ENCODE measurements at places on chromosomes 6 and 20.

DNA sequence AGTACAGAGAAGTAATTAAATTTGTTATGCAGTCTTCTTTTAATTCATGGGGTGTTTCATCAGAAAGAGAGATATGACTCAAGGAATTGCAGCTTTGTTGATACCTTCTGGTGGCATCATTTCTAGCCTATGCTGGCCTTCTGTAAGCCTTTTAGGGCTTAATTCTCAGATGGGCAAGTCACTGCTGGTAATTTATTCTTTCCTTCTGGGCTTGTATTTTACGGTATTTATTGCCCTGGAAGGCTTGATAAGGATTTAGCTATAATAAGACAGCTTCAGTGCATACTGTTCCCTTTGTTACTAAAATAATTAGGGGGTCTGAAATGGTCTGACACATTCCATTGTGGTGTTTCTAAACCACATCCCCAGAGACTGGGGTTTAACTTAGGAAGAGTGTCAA, 57.9 kb upstream of the EMILIN3 start:
- no peak for DNase-seq

GRCh38 chr20:44571362-44571988, 10.9 kb upstream of the PKIG start:
- DNase-seq: no peak

DNA sequence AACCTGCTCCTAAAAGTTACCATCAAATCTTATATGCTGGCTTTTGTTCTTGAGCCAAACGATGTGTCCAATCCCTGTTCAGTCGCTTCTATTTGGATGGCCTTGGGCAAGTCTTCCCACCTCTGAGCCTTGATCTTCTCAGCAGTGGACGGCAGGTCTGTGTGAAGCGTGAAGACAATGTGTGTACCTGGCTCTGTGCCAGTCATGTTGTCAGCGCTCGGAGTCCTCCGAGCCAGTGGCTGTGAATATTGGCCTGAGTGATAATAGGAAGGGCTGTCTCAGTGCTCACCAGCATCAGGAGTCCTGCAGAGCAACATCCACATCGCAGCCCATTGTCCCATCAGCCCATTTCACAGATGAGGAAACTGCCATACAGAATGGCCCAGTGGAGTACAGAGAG, 219.0 kb downstream of the CDC5L start:
- no peak for DNase-seq

DNA sequence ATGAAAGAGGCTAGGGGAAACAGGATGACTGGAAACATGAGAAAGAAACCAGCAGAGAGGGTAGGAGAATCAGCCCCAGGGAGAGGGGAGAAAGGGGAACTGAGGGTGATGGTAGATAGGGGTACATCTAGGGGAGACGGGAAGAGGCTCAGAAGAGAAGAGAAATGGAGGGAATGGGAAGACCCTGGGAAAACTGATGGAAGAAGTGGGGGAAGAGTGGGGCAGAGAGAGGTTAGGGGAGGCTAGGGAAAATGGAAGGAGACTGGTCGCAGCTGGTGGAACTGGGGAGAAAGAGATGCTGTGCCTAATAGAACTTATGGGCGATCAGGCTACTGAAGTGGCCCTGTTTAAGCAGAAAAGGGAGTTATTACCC, 548 bp downstream of the PROCR start:
- DNase-seq: no peak

DNA sequence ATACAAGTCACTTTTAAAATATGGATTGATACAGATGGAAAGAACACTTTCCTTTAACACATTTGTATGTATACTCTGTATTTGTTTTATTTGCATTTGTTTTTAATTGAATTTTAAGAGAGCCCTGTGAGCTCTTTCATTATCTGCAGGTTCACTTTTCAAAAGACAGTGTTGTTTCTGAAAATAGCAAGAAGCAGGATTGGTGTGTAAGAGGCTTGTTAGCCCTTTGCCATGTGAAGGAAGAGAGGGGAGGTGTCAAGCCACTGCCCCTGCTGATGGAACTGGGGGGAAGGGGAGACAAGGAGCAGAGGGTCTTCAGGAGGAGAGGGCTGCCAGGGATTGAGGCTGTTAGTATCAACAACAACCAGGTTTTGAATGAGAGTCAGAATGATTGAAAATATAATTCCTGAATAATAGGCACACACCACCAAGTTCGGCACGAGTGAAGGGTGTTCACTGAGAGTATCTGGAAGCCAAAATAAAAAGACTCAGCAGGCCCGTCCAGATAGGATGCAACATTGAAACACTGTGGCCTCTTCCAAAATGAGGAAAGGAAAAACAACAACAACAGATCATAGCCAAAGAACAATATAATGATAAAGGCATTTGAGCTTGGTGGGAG, 12.6 kb upstream of the PBOV1 start:
- DNase-seq: no peak

GRCh38 chr6:12572896-12573827, 143.4 kb upstream of the PHACTR1 start:
- DNase-seq: no peak

- DNase-seq: no peak
Measured at GRCh38 chr20:5197847-5198650, 71.2 kb downstream of the CDS2 start.

GRCh38 chr6:158684311-158684710, 34.5 kb downstream of the SYTL3 start:
- DNase-seq: no peak

GRCh38 chr20:49785852-49786175, 26.8 kb upstream of the SLC9A8 start:
- DNase-seq: no peak

GRCh38 chr20:20747298-20747697, 34.9 kb upstream of the RALGAPA2 start:
- DNase-seq: no peak

DNA sequence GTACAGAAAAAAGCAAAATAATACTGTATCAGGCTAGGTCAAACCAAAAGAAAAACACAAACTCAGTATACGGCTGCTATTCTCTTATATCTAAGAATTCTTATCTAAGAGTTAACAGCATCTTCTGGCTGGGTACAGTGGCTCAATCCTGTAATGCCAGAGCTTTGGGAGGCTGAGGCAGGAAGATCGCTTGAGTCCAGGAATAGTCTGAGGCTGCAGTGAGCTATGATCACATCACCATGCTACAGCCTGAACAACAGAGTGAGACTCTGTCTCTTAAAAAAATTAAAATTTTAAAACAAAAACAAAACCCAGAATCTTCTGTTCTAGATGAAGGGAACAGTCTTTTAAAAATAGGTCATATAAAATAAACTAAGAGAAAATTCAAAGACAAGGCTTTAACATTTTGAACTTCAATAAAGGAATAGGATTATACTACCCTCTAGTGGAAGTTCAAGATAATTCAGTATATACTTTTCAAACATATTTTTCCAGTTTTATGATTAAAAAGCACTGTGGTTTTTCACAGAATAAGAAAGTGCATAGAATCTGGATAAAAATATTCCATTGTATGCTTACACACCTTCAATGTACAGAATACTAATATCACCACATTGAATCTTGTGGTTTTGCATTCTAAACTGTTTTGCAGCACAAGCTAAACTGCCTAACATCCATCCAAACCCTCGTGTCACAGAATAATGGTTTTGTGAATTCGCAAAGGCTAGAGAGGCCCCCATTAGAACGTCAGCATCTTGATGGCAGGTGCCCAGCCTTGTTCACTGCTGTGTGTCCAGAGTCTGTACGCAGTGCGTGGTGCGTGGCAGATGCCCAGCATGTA, 39.3 kb downstream of the DTNBP1 start:
- no peak for DNase-seq

GRCh38 chr20:14488212-14488611, 150.8 kb upstream of the FLRT3 start:
- no peak for DNase-seq

DNA sequence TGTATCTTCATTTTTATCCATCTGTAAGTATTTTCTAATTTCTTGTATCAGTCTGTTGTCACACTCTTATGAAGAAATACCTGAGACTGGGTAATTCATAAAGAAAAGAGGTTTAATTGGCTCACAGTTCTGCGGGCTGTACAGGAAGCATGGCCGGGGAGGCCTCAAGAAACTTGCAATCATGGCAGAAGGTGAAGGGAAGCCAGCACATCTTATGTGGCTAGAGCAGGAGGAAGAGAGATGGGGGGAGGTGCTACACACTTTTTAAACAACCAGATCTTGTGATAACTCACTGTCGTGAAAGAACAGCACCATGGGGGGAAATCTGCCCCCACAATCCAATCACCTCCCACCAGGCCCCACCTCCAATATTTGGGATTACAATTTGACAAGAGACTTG, 10.9 kb upstream of the BCKDHB start:
- no peak for DNase-seq

- no peak for DNase-seq
Measured at GRCh38 chr6:158389193-158389919, 77.1 kb downstream of the TULP4 start.

DNA sequence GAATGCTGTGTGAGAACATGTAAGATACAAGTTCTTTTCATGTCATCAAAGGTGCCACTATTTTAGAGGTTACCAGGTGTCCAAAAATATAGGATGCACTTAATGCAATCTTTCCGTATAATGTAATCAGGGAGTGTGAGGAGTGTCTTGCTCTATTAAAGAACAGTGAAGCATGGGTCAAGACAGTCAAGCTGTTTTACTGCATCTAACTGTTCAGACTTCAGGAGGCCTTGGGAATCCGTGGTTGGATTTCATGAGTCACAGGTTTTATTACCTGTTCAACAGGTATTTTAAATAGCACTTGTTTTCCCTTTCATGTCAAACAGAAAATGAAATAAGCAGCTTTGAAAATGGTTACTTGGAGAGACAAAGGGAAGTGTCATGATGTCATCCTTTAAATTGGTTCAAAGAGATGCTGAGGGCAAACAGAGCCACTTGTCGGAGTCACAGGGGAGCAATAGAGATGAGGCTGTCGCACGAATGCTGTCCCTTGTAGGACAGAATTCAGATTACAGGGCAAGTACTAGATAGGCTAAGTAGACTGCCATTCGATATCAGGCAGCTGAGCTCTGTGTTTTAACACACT, 621.5 kb downstream of the QKI start:
- no peak for DNase-seq

DNA sequence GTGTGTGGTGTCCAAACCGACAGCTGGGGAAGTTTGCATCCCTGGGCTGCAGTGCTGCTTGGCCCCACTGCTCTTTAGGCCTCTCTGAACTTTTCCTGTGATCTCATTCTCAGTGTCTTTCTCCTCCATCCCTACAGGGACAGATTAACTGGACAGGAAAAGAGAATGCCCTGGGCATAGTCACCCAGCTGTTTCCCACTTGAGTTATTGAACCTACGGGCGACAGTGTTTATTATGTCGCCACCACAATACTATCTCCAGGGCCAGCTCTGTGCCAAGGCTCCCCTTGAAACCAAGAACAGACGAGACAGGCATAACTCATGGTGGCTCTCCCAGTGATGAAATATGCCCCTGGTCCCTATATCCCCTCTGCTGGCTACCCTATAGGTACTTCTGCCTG, 147.8 kb upstream of the EPHA7 start:
- DNase-seq: no peak

DNA sequence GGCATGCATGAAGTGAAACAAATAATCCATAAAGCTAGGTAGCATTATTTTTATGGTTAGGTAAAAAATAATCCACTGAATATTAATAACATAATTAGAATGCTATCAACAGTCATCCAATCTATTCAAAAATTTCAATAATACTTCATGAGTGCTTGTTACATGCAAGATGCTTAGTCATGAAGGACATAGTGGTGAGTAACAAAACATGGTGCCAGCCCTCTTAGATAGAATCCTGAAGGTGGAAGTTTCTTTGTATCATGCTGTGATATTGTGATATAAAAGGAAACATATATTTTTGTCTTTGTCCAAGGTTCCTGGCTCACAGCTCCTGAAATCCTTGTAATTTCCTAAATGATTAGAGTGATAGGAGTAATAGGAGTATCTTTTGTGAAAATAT, 14.9 kb downstream of the RCAN2 start:
- DNase-seq: no peak

- no peak for DNase-seq
Measured at GRCh38 chr20:44728801-44729443, 13.8 kb downstream of the CCN5 start.

DNA sequence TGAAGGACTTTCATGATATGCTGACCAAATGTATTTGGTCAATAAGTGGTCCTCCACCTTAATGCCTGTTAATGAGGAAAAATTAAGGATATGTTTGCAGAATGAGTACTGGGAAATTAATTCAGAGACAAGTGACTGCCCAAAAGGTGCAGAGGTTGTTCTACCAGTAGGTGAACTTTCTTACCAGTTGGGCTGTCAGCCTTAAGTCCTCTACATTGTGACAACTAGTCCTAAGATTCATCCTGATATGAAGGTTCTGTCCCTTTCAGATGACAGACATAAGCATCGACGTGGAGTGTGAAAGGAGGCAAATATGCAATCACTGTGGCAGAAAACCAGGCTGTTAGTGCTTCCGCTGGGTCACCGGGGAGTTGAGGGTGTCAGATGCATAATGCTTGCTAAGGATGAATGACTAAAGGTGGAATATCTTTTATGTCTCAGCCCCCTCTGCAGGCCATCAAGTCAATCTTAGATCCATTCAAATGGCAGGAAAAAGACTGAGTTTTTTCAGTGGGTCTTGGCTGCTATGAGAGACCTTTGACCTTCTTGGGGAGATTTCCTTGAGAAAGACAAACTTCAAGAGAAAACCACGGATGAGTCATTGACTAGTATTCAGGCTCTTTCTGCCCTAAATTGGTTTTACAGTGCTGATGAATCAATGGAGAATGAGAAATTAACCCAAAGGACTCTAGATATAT, 226.0 kb downstream of the TPBG start:
- no peak for DNase-seq

DNA sequence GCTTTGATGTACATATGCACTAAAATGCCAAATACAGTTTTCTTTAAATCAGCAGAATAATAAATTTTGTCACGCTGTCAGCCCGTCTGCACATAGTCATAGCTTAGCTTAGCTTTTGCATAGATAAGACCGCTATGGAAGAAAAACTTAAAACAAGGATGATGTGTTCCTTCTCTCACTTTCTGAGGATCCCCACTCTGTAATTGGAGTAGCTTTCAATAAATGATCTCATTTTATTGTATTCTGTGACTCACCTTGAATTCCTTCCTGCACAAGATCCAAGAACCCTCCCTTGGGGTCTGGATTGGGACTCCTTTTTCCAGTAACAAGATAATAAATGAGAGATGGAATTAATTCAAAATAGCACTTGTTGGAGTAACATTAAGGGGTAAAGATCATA, 186.2 kb downstream of the CDH26 start:
- no peak for DNase-seq

DNA sequence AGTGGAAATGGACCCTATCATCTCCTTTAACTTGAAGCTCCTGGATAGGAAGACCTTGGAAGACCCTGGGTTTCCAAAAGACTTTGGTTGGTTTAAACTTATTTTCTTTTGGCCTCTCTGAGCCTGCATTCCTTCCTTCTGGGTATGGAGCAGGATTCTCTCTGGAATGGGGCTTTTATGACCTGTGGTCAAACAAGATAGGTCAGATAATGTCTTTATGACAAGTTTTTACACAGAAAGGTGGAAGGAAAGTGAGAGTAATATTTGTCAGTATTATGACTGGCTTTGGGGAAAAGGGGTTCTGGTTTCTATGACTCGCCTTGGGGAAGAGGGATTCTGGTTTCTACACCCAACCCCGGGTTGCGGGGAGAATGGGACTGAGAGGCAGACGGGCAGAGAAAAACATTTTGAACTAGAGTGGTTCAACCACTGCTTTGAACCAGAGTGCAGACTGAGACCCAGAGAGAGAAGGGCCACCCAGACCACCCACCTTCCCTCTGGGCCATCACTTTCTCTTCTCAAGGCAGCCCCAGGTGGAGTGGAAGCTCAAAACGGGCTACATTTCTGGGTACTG, 37.6 kb upstream of the KCNK5 start:
- no peak for DNase-seq

GRCh38 chr6:170178561-170179477, 112.1 kb downstream of the DLL1 start:
- no peak for DNase-seq

- DNase-seq: no peak
Measured at GRCh38 chr6:41372832-41373626, 37.6 kb downstream of the NCR2 start.
